Stimulated activated CD4-positive, alpha-beta T cell treated with anti-CD3 and anti-CD28 coated beads, TNF-alpha, amount 100 ng/mL, for 4 hours (primary cell): ENCODE measurements at places on chromosomes 7 and 10.

GRCh38 chr10:76411729-76412435 is 980.5 kb downstream of the LRMDA start:
- DNase-seq, result no peak

GRCh38 chr7:25698451-25699113 is 453.4 kb upstream of the NFE2L3 start:
- DNase-seq, result no peak

DNA sequence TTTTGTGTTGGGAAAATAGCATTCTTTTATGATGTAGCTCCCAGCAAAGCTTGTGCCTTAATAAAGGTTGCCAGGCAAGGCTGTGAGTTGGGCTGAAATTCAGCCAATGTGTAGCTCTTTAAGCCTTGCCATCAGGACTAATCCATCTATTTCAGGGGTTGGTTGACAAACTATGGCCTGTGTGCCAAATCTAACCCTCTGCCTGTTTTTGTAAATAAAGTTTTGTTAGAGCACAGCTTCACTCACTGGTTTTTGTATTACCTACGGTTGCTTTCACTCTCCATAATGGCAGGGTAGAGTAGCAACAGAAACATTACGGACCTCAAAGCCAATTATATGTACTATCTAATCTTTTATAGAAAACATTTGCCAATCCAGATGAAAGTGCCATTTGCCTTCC is 638.1 kb upstream of the POT1 start:
- no peak for DNase-seq

DNA sequence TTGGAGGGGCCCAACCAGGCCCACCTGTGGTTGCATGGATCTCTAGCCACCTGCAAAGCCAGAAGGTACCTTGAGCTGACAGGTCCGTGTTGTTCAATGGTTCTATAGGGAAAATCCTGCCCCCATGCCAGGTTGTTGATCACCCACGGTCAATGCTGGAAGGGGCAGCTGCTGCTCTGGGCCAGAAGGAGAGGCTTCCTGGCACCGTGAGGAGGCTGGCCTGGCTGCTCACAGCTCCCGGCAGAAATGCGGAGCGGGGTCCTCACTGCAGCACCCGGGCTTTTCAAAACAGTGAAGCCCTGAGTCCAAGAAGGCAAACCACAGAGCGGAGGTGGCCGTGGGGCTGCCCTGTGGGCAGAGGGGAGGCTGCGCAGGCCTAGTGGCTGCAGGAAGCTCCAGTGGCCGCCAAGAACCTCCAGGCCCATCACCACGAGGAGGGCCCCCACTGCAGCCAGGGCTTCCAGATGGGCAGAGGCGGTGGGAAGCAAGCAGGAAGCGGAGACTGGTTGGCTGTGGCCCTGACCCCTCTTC is 25.0 kb upstream of the GPR146 start:
- DNase-seq, result no peak

- DNase-seq, result no peak
Observed at GRCh38 chr10:117362313-117362712, 12.9 kb downstream of the PDZD8 start.

DNA sequence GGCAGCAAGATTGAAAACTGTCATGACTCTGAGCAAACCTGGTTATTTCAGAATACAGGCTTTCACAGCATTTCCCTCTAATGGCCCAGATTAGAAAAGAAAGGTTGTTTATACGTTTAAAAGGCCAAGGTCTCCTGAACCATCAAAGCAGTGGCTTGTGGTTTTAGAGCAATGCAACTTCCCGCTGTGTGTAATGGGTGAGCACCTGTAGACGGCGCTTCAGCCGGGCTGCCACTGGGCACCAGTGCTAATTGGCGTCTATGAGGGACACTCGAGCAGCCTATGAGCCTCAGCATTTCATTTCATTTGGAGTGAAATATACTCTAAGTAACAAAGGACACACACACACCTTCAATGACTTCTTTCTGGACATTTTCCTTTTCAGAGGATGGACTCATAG is 671.0 kb upstream of the FZD8 start:
- no peak for DNase-seq
